ENCODE measurements at places on chromosomes 16 and 17.

- no peak for DNase-seq
Observed at GRCh38 chr16:85369741-85370528, 243.2 kb upstream of the GSE1 start.

DNA sequence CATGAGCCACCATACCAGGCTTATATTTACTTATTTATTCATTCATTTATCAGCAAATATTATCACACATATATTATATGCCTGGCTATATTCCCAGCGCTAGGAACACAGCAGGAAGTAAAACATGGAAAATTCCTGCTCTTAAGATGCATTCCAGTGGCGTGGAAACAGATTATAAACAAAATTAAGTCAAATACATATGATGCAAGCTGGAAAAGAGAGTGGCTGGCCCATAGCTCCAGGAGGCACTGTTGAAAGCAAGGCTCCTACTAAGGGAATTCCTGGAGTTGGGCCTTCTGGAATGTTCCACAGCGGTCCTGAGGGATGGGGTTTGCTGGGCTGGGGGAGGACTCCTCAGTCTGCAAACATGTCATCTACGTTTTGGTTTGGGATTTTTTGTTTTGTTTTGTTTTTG is 18.4 kb downstream of the ADCY9 start:
- no peak for DNase-seq

DNA sequence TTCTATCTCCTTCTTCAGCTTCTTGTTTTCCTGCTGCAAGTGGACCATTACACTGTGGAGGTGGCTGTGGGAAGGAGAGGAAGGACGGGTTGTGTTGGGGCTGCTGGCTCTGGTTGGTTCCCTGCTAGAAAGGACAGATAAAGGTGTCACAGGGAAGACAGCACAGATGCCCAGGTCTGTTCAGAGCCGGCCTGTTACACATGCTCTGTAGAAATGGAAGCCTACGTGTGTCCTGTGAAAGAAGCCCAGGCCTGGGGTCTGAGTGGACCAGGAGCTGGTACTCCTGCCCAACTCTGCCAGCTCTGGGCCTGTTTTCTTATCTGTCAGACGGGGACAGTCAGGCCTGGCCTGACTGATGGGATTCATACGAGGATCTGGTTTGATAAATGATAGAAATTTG is 26.4 kb downstream of the DHX38 start:
- DNase-seq, result no peak

DNA sequence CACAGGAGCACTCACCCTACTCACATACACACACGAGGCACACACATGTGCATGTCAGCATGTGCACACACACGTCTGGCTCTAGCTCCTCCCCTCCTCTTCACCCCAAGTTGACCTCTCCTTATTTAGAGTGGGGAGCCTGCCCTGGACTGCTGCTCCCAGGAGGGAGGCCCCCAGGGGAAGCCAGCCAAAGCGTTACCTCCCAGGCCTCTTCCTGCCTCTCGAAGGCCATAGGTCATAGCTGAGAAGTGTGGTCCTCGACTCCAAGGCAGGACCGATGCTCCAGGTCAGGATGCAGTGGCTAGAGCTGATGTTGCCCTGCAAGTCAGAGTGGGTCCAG is 18.8 kb downstream of the POLR3K start:
- no peak for DNase-seq

- no peak for DNase-seq
Observed at GRCh38 chr16:55846598-55847346, 13.9 kb upstream of the CES1 start.

DNA sequence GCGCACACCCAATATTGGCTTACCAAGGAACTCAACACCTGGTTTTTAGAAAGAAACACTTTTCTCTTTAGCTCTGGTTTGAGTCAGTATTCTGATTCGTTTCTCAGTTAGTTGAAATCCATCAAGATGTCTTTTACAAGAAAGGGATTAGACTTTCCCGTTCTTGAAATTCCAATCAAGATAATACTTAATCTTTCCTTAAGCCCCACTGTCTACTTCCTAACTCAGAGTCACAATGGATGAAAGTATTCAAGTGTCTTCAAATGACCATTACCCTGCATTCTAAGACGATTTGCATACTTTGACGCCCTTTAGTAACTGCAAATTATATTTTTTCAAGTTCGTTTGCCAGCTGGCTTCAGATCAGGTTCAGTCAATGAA is 189.8 kb downstream of the USP22 start:
- DNase-seq, result no peak

GRCh38 chr17:67168496-67168895 is 76.5 kb downstream of the HELZ start:
- no peak for DNase-seq

- no peak for DNase-seq
Observed at GRCh38 chr17:9332132-9332494, 243.5 kb downstream of the STX8 start.

- no peak for DNase-seq
Observed at GRCh38 chr17:57394375-57394774, 138.1 kb downstream of the MSI2 start.

- DNase-seq, result no peak
Observed at GRCh38 chr17:80091376-80091775, 10.0 kb upstream of the GAA start.

- DNase-seq, result no peak
Observed at GRCh38 chr17:9944704-9945103, 39.6 kb upstream of the RCVRN start.

- no peak for DNase-seq
Observed at GRCh38 chr16:65070831-65071432, 50.9 kb downstream of the CDH11 start.

DNA sequence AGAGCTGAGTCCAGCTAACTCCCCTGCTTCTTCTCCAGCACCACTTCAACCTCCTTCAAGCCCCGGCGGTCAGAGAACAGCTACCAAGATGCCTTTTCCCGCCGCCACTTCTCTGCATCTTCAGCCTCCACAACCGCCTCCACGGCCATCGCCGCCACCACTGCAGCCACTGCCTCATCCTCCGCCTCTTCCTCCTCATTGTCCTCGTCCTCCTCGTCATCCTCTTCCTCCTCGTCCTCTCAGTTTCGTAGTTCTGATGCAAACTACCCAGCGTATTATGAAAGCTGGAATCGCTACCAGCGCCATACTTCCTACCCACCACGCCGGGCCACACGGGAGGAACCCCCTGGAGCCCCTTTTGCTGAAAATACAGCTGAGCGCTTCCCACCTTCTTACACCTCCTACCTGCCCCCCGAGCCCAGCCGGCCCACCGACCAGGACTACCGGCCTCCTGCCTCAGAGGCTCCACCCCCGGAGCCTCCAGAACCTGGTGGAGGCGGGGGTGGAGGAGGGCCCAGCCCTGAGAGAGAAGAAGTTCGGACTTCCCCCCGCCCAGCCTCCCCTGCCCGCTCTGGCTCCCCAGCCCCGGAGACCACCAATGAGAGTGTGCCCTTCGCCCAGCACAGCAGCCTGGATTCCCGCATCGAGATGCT is 7.1 kb downstream of the SETD1A start:
- DNase-seq, result no peak

DNA sequence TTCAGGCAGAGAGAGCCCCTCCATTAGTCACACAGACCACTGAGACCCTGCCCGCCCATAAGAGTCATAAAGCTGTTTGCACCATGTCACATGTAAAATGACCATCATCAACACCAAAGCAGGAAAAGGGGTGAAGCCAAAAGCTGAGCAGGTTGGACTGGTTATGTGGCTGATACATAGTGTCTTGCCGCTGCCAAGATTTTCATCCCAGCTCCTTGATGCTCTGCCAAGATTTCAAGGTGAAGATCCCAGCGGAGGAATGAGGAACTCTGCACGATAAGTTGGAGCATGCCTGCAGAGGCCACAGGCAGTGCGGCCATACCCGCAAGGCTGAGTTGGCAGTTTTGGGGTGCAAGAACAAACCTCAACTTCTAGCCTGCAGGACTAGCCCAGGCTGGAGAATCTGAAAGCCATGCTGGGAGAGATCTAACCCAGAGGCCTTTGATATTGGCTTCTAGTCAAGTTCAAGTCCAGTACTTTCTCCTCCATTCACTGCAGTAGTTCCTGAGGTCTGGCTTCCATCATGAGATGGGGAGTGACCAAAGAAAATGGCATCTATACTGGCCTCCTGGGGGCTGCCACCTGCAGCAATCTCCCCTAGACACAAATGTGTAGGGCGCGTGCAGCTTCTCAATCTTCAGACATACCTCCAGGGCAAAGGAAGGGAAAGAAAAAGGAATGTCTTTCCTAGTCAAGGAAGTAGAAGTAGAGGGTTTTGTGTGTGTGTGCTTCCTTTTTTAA is 79.7 kb upstream of the NOL11 start:
- DNase-seq, result no peak

DNA sequence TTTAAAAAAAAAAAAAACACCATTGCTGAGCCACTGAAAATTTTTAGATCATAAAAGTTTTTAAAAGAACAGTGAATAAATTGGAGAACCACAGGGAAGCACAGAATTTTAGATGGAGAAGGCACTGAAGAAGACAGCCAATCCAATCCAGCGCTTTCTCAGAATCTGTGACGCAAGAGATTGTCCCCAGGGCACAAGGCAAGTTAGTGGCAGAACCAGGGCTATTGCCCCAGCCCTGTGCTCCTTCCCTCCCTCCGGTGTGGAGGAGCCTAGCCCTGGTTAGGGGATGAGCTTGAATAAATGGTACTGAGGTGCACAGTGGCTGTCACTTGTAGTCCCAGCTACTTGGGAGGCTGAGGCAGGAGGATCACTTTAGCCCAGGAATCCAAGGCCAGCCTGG is 108.3 kb downstream of the ZNF423 start:
- no peak for DNase-seq

DNA sequence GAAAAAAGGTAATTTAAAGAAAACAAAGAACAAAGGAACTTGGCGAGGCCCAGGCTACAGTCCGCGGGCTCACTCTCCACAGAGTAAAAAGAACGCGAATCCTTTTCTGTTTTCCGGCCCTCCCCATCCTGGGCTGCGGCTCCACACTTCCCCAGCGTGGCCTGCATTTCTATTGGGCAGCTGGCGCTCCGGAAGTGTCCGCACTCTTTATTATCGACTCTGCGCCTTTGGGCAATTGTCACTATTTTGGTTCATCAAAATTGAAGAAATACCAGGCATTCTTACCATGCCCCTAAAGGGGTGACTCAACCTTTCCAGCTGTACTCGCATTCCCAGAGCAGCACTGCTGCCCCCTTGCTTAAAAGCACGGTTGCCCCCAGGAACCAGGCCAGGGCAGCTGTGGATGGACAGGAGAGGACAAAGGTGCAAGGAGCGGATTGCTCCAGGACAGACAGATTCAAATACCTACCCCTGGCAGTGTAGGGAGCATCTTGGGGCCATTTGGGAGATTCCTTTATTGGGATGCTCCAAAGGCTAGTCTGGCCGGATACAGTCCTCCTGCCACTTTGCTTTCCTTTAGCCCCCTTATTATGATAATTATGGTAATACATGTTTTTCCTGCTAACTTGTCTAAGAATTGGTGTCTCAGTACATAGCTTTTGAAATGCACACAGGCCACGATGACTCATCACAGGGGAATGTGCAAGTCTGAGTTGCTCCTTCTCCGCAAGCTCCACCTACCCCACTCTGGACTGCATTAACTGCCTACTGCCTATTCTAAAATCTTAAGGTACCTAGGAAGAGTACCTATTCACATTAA is 985 bp upstream of the SLFN12 start:
- no peak for DNase-seq

DNA sequence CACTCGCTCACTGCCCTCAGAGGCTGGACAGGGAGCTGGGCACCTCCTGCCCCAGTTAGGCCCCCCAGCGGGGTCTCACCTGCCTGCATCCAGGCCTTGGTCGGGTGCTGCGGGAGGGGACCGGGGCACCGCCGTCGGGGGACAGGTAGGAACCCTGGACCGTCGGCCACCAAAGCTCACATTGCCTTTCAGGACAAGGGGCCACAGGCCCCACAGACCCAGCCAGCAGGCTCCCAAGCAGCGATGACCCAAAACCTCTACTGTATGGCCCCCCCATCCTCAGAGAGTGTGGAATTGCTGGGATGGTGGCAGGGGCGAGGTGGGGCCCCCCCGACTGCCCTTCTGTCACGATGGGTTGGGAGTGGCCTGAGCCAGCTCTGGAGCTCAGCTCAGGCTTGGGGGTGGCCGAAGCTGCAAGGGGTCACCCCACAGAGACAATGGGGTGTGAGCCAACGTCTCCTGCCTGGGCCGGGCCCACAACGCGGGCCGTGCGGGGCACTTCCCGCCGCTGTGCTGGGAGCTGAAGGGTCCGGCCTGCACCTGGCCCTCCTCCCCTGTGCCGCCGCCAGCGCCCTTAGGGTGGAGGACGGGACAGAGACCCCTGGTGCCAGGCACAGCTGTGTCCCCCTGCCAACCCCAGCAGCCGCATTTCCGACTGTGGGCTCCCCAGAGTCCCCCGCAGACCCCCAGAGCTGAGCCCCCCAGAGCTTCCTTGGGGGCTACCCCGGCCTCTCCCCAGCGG is 498 bp downstream of the IGFALS start:
- no peak for DNase-seq

GRCh38 chr16:8796469-8797363 is 723 bp downstream of the TMEM186 start:
- no peak for DNase-seq

DNA sequence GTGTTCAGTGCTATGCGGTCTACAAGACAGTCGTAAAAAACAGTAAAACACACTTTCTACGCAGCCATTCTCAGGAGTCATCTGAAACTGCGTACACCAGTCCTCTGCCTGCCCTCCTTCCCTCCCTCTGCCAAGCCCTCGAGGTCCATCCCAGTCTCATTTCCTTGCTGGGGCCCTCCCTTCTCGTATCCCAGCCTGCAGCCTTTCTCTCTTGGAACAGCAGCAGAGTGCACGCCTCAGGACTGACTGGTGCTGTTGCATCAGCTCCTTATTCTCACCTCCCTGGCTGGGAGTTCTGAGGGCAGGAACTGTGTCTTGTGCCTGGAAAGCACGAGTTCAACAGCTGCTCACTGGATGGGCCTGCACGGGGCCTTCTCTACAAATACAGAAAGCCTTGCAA is 12.5 kb downstream of the FAHD1 start:
- DNase-seq, result no peak

DNA sequence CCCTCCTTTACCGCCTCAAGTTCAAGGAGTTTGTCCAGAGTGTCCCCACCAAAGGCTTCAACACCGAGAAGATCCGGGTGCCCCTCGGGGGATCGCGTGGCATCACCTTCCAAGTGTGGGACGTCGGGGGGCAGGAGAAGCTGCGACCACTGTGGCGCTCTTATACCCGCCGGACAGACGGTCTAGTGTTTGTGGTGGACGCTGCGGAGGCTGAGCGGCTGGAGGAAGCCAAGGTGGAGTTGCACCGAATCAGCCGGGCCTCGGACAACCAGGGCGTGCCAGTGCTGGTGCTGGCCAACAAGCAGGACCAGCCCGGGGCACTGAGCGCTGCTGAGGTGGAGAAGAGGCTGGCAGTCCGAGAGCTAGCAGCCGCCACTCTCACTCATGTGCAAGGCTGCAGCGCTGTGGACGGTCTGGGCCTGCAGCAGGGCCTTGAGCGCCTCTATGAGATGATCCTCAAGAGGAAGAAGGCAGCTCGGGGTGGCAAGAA is 1.1 kb downstream of the ARL4D start:
- no peak for DNase-seq

GRCh38 chr17:56594320-56595107 is 1.0 kb downstream of the NOG start:
- DNase-seq, result no peak

- no peak for DNase-seq
Observed at GRCh38 chr17:69788957-69789356, 286.1 kb upstream of the KCNJ16 start.

GRCh38 chr16:21611198-21611555 is 11.8 kb downstream of the METTL9 start:
- DNase-seq, result no peak

Measured in NCI-H2029 treated with DMSO at 0.1 percent for 48 hours (cell line).